Epithelial cell of esophagus (primary cell): ENCODE measurements at places on chromosomes 13 and 19.

DNA sequence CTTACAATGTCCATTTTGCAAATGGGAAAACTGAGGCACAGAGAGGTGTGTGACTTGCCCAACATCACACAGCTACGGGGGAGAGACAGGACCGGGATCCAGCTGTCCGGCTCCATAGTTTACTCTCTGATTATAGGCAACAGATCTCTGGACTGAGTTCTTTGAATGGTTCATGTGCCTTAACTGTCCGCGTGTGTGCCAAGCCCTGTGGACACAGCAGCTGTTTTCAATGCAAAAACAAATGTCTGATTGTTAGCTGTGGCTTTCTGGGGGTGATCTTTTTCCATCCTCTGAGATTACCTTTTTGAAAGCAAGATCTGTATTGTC lies 94.1 kb downstream of the KL start:
- DNase-seq: no peak

DNA sequence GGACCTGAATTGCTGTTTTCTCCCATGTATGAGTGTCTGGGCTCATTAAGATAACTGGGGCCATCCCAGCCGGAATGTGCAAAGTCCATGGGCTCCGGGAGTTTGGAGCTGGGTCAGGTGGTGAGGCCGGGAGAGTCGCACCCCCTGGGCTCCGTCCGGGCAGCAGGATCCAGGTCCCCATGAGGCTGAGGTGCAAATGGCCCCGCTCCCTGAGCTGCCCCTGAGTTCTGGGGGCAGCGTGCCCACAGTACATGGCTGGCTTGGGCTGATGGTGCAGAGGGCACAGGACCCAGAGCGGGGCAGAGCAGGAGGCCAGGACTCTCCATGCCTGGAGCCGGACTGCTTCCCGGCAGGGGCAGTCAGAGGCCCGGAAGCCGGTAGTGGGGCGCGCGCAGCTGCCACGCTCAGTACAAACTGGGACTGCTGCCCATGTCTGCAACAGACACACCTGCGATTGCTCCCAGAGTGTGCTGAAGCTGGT lies 136.0 kb downstream of the KDM4B start:
- DNase-seq: no peak

DNA sequence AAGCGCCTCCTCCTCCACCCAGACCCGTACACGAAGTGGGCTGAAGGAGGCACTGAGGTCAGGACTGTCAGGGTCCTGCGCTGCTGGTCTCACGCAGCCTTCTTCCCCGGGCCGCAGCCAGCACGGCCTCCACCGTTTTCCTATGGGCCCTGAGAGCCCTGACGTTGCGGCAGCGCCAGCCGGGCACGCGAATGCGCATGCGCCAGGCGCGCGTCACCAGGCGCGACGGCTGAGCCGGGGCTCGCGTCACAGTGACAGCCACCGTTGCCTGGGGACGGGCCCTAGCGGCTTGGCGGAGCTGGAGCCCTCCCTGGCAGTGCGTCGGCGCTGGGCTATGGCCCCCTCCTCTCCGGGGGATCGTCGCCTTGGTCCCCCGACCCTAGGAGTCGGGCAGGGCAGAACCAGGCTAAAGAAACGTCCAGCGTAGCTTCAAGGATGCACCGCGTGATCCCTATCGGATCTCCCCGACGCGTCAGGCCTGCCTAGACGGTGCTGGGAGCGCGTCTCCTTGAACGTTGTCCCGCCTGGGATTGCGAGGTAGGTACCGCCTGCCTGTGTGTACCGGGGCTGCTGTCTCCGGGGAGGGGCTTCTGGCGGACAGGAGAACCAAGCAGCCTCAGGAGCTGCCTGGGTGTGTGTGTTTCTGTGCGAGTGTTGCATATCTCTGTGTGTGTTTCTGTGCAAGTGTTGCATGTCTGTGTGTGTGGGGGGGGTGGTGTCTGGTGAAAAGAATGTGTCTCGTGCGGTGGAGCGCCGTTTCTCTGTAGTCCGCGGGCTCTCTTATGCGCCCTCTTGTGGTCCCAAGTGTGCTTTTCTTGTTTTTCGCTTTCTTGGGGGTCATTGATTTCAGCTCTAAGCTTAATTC lies 43.2 kb downstream of the ZNF571 start:
- peak; percentile 75 for DNase-seq

DNA sequence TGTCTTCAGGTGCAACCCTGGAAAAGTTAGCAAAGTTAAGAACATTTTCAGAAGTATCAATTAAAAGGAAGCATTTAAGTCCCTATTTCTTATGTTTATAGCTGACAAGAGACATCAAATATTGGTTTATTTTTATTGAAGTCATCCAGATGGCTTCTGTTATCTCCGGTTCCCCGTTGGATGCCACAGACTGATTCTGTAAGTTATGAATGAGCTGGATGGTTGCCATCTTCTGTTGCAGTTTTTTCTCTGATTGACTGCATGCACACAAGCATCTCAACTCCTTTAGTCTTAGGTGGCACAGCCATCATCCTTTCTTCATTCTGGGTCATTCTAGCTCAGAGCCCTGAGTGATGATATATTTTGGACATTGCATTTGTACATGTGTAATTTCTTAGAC lies 10.6 kb upstream of the OXGR1 start:
- DNase-seq: no peak

- DNase-seq: no peak
These were observed 24.1 kb downstream of the C3 start for GRCh38 chr19:6696239-6696820.

GRCh38 chr19:42423462-42424344 lies 3.5 kb downstream of the LIPE start:
- peak; percentile 96 for DNase-seq

DNA sequence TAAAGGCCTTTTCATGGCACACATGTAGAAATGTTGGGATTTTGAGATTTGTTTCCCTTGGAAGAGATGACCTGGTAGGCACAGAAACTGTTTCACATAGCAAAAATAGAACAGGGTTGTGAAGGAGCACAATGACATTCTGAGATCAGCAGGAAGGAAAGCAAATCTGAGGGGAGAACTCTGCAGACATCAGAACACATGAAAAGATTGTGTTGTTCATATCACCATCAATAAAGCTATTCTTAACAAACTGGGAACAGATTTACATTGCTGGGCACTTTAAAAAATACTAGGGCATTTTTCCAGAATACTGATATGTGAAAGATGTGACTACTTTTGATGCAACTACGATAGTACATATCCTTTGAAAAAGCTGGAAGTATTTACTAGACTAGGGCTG lies 481.7 kb downstream of the MYO16 start:
- DNase-seq: no peak

GRCh38 chr19:8445488-8446001 lies 770 bp downstream of the HNRNPM start:
- peak; percentile 56 for DNase-seq

DNA sequence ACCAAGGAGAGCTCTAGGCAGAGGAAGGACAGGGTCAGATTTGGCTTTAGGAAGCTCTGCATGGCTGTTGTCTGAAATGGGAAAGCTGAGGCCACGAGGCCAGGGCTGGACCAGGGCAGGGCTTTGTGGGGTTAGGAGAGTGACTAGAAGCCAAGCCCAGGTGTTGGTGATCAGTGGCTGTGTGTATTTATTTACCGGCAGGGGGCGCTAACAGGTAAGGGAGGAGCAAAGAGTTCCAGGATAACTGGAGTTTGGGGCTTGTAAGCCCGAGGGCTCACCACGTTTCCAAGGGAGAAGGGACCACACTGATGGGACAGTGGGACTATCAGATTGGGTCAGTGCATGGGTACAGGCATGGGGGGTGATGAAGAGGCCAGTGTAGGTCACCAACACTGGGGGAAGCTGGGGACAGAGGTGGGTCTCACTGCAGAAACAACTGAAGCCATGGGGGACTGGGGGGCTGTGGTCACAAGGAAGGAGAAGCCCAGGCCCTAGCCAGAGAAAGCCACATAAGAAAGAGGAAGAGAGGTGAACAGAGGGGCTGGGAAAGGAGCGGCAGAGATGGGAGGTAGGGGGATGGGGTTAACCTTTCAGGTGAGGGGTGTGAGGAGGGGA lies 3.9 kb downstream of the TMEM147 start:
- peak; percentile 79 for DNase-seq

- no peak for DNase-seq
These were observed 115.8 kb upstream of the SPACA7 start for GRCh38 chr13:112260108-112261055.

DNA sequence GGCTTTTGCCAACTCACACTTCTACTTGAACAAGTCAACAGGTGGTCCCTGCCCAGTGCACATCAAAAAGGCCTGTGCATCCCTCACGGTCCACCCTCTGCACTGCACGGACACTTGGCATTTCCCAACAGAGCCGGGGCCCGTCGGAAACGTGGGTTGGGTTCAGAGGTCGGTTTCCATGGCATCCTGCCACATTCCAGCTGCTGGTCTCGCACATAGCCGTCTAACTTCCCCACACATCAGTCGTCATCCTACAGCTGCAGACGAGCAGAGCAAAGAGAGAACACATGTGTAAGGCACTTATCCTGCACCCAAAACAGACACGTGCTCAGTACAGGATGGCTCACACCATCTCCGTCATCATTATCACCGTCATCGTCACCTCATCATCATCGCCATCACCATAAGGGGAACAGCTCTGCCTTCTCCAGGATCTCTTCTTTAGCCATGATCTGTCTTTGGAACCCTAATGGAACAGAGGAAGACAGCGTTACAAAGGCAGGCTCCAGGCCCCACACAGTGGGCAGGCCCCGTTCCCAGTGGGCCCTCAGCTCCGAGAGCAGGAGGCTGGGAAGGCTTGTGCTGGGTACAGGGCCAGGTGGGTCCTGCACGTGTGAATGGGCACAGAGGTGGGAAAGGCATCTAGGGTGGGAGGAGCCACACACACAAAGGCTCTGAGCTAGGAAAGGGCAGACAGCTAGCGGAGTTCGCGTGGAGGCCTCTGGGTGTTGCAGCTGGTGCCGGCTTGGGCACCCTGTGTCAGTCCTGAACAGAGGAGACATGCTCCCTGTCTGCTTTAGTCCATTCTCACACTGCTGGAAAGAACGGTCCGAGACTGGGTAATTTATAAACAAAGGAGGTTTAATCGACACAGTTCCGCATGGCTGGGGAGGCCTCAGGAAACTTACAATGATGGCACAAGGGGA lies 170.8 kb upstream of the SOX1 start:
- no peak for DNase-seq

GRCh38 chr13:35566340-35566739 lies 89.9 kb upstream of the MAB21L1 start:
- no peak for DNase-seq
